ENCODE measurements at places on chromosomes 2 and 18.

GRCh38 chr2:86139981-86140380 lies 33.9 kb downstream of the PTCD3 start:
- DNase-seq = no peak

DNA sequence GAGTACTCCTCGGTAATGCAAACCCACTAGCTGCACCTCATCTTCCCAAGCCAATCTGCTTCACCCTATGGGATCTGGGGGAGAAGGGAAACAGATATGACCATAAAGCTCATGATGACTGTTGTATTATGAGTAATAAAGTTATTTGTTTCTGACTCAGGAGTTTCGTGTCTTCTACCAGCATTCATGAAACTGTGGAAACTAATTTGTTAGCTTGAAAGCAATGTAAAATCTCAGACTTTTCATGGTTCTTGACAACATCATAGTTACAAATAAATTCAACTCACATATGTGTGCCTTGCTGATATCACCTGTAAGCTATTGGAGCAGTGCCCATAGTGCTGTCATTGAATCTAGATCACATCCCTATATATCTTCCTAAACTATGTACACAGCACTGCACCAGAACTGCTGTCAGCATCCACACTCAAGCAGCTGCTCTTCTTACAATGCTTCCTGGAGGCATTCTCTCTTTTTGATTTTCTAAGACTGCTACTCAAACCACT lies 135.6 kb upstream of the KYNU start:
- no peak for DNase-seq

DNA sequence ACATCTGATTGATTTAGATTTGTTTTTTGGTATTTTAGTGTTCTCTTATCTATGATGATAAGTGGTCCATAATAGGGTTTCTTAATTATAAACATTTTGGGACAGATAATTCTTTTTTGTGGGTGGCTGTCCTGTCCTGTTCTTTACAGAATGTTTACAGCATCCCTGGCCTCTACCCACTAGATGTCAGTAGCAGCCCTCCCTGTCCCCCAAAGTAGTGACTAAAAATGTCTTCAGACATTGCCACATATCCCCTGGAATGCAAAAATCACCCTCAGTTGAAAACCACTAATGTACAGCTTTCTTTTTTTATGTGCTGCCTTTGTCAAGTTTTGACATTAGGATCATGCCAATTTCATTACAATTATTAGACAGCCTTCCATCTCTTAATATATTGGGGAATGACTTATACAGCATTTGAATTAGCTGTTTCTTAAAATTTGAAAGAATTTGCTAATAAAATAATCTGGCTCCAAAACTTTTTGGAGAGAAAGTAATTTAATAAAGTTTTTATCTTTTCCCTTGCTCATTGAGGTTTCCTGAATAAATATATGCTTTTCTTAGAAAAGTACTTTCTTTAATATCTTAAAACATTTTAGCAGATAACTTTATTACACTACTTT lies 19.5 kb downstream of the WIPF1 start:
- peak; percentile 26 for DNase-seq

- DNase-seq = no peak
Measured at GRCh38 chr2:14480906-14481305, 151.6 kb upstream of the LRATD1 start.

DNA sequence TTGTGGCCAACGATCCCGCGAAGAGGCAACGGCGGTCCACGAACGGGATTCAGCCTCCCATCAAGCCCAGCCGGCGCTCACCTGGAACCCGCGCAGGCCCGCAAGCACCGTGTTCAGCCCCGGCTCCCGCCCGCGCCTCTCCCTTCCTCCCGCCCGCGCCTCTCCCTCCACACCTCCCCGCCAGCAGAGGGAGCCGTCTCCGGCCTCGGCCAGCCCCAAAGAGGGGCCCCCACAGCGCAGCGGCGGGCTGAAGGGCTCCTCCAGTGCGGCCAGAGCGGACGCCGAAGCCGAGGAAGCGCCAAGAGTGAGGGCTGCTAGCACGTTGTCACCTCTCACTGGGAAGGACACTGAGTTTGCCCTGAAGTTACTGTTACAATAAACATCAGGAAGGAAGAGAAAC lies 55.3 kb upstream of the LAPTM4A start:
- DNase-seq = no peak

DNA sequence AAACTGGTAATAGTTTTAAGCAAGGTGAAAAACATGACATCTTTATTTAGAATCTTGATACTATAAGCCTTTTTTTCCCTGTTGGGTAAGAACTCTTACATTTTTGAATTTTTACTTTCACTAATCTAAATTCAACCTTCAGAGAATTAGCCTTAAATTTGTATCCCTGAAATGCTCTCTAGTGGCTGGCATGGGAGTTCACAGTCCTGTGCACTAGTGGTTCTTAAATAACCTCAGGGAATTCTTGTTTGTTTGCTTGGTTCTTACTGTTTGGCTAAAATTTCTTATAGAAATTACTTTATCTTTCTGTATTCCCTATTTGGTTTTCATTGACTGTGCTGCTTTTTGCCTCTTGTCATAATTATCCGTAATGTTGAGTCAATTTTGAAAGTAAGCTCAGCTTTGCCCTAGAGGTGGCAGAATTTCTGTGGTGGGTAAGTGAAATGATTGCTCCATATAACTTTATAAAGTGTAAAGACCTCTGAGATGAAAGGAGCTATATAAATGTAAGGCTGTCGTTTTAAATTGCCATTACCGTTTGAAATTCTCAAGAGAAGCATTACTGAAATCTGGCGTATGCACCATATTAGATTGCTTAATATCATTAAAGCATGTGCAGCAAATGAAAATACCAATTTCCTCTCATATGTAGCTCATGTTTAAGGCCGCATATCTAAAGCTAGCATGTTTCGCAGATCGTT lies 391.3 kb upstream of the FIGN start:
- no peak for DNase-seq

- no peak for DNase-seq
Measured at GRCh38 chr2:138724327-138724726, 55.9 kb downstream of the NXPH2 start.
